ENCODE measurements at places on chromosomes 2 and 18.
A peak's percentile ranks its signal among the peaks of the same experiment; 100 is the strongest.

- DNase-seq: no peak
Observed at GRCh38 chr2:231348704-231349373, 46.7 kb upstream of the B3GNT7 start.

GRCh38 chr2:1869987-1870386, 125.7 kb upstream of the PXDN start:
- no peak for DNase-seq

DNA sequence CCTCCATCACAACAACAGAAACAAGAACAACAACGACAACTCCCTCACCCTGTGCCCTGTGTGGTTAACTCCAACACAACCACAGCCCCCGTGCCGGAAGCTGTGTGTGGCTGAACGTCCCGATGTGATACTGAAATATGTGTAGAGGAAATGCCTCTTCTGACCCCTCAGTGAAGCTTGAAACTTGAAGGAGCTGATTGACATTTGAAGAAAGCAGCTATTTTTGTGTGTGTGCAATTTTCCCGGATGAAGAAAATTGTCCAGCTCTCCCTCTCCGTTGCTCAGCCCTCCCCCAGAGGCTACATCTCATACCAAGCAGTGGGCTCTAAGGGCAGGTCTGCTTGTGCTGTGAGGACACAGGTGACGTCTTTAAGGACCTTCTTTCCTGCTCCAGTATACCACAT, 173.8 kb downstream of the ICOS start:
- DNase-seq: peak; percentile 25

DNA sequence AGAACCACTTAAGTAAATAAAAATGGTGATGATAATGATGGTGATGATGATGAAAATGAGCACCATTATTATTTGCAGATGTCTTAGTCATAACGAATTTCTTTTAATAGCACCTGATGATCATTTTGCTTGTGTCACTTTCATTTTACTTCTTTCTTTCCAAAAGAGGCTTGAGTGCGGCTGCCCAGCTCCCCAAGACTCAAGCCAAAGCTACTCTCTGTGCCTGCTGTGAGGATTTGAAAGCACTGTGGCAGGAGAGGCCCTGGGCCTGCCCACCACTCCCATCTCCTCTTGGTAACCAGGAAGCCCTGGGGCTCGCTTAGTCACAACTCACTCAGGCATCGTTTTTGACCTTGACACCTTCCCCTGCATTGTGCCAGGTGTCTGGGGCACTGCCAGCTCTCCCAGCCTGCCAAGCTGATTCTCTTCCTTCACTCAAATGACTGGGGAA, 41.2 kb downstream of the RPL37A start:
- DNase-seq: no peak

DNA sequence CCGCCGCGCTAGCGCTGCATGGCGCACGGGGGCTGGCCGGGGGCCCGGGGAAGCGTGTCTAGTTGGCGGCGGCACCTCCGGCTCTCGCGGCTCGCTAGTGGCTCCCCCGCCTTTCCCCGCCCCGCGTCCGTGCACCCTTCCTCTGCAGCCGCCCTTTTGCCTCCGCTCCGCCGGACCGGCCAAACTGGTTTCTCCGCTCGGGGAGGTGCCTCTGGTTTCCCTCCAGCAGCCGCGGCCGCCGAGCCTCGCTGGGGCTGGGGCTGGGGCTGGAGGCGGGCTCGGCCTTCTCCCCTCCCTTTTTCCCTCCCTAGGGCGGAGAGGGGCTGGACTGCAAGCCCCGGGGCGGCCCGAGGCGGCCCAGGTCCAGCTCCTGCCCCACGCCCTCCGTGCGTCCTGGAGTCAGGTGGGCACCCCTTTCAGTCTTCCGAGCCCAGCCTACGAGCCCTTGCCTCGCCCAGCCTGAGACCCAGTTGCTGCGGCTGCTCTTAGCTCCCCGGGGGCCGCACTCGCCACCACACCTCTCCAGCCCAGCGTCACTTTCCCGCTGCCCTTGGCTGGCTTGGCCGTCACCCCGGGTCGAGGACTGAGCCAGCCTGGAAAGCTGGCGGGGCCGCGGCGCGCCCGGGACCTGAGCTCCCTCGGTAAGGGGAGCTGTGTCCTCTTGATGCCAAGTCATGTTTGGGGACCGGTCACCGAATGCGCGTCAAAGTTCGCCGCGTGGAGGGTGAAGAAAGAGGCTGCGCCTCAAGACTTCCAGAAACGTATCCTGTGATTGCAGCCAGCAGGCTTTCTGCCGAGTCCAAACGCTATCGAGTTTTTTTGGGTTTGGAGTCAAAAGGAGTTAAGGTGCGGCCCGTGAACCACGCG, at the start of gene ATP8B1:
TSS of gene ATP8B1 (minus strand) at position 213 of the 867 bp plus-strand sequence. CDS start 71,508 bp downstream, outside the sequence.
- DNase-seq: no peak

DNA sequence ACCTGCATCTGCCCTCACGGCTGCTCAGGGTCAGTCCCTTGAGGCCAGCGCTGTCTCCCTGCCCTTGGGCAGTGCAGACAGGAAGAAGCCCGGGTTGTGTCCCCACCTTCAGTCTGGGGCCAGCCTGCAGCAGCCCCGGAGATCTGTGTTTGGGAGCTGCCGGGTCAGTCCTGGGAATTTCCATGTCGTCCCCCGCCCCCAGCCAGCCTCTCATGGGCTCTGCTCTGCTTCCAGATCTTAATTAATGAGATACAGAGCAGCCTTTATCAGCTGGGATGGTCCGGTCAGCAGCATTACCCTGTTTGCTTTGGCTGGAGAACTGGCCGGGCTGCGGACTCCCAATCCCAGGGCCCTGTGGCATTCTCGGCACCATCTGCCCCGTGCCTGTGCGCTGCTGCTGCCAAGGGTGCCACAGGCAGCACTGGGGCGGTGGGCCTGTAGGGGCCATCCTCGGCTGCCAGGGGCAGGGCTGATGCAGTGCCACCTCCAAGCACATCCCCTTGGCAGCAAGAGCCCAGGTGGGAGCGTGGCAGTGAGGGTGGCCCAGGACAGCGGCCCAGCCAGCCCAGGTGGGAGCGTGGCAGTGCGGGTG, 2.4 kb downstream of the BOK start:
- no peak for DNase-seq

DNA sequence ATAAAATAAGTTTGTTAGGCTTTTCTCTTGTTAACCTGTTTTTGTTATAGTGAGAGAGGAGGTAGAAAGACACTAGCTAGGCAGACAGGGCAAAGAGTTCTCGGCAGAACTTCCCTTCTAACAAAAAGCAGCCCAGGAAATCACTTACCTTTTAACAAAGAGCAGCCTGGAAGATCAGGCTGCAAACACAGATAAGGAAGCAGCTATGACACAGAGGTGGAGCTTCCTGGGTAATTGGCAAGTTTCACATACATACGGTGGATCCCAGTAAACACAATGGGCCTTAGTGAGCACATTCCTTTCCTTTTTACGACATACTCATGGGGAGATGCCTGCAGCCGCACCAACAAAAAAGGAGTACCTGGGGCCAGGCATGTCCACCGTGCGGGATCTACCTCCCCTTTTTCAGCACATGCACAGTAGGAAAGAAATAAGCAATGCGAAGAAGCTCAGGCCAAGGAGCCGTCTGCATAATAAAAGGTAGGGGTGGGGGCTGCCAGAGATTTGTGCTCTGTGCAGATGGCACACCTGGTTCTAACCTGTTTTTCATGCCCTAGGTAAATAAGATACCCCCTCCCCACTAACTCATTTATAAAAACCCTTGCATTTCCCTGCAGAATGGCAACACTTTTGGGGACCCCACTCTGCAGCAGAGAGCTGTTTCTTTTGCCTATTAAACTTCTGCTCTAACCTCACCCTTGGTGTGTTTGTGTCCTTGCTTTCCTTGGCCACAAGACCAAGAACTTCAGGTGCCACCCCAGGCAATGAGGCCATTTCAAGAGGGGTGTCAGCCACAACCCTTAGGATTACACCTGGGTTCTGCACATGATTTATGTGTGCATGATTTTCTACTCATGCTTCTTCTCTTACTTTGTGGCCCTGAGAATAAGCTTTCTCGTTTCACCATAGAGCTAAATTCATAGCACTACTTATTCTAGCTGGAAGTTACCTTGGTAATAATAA, 26.5 kb downstream of the MDH1 start:
- no peak for DNase-seq

DNA sequence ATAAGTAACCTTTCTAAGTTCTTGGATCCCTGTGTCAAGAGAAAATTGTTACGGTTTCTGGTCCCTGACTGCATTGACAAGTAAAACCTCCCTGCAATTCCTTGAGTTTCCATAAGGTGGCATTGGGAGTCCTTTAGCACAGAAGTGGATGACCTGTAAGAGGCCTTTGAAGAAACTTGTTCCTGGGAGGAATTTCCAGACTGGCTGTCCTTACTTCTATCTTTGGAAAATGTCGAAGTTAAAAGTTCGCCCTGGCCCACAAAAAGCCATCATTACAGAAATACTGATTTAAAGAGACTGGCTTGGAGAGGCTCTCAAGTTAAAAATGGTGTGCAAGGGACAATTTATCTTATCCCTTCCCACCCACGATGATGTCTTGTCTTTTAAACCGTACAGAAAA, 218.4 kb downstream of the CDH20 start:
- DNase-seq: no peak

DNA sequence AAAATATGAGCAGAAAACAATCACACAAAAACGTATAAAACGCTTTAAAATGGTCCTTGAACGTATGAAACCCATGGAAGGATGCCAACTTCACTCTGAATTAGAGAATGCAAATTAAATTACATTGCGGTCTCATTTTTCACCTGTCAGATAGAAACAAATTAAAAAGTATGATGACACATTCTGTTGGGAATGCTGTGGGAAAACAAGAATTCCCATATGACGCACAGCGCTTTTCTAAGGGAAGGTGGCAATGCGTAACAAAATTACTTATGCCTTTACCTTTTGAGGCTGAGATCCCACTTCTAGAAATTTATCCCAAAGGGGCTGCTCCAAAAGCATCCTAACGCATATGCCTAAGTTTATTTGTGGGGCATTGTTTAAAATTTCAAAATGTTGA, 3.8 kb upstream of the RPS7 start:
- DNase-seq: no peak

DNA sequence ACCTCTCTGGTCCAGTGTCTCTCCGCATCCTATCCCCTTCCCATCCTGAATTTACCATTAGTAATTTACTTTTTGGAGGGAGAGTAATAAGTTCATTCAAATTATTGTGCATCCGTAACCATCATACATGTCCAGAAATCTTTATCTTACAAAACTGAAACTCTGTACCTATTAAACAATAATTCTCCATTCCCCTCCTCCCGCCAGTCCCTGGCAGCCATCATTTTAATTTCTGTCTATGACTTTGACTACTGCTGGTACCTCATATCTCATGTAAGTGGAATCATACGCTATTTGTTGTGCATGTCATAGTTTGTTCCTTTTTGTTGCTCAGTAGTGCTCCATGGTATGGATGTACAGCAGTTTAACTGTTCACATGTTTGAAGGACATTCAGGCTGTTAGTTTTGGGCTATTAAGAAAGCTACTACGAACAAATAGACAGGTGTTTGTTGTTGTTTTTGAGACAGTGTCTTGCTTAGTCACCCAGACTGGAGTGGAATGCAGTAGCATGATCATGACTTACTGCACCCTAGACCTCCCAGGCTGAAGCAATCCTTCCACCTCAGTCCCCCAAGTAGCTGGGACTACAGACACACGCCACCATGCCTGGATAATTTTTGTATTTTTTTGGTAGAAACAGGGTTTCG, 2.0 kb downstream of the LIMS1 start:
- DNase-seq: no peak

DNA sequence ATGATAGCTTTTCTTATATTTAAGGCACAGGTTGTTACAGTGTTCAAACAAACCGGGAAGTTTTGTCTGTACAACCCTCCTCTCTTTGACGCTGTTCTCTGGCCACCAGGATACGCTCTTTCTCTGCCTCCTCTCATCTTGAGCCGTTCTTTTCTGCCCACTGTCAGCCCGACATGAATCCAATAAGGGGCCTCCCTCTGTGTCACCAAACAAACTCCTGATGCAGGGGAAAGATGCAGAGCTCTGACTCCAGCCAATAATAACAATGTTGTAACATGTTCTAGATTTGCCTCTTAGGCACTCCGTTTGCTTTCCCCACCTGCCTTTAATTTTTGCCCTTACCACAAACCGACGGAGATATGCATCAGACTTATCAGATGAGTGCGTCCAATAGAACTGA, 449.3 kb downstream of the SLC4A3 start:
- DNase-seq: no peak

DNA sequence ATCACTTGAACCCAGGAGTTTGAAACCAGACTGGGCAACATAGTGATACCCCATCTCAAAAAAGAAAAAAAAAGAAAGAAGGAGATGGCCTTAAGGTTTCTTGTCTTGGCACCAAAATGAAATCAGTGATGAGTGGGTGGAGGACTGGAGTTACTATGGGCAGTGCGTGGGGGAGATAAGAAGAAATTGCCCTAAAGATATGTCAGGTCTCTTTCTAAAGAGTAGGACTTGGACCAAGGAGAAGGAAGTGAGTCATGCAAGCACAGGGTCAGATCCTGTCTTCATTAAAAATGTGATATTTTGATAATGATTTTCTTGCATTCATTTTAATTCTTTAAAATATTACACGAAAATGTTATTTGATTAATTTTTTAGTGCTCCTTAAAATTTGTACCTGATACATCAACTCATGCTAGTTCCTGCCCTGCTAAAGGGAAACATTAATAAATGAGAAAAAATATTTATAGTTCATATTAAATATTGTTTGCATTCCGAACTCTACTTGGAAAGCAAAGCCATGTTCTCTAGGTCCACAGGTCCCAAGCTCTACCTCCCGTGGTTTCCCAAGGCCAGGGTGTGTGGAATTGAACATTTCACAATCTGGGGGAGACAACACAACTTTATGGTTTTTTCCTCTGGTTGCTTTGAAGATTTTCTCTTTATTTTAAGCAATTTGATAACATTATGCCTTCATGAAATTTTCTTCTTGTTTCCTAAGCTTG, 62.6 kb upstream of the CTLA4 start:
- DNase-seq: no peak

DNA sequence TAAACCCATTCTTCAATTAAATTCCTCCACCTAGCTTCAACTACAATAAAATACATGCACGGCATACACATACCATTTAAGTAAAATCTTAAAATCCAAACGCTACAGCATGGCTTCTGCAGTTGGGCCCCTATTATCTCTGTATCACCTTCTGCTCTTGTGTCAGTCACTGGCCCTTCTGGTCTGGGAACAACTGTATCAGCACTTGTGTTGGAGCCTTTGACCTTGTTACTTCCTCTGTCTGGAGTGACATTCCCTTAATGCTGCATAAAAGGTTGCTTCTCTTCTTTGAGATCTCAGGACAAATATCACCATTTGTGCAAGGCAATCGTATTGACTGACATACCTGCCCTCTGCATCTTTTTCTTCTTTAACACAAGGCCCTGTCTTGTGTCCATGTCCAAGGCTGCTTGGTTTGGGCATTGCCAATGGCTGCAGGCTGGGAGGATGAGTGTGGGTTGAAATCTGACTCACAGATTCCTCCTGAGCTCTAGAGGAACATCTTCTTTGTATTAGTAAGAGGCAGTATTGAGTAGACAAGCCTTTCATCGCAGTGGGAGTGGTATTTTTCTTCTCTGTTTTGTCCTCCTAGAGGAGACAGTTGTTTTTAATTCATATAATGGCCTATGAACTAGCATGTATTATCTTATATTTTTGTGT, 267.8 kb upstream of the TRIB2 start:
- no peak for DNase-seq

GRCh38 chr2:145029873-145030272, 510.0 kb upstream of the ZEB2 start:
- no peak for DNase-seq

GRCh38 chr2:17162713-17163112, 355.5 kb downstream of the RAD51AP2 start:
- DNase-seq: no peak

GRCh38 chr2:34447097-34447496, 848.0 kb upstream of the FAM98A start:
- no peak for DNase-seq
